ENCODE measurements at places on chromosomes 7 and 10.

DNA sequence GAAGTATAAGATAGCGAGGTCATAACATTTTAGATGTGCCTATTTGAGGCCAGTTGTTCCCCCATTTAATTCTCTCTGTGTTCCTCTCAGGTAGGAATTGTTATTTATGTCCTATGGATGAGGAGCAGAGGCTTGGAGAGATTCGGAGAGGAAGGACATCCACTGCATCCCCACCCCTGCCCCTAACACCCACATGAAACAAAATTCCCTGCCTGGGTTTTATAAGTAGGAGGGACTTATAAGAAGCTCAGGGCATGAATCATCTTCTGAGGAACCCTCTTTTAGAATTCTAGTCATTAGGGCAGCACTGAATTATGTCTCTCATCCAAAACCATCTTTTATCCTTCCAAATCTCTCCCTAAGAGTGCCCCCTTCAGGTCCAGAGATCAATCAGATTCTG lies 5.0 kb downstream of the CHAT start:
- no peak for DNase-seq

- DNase-seq = no peak
Observed at GRCh38 chr7:35012160-35012559, 25.1 kb downstream of the DPY19L1 start.

DNA sequence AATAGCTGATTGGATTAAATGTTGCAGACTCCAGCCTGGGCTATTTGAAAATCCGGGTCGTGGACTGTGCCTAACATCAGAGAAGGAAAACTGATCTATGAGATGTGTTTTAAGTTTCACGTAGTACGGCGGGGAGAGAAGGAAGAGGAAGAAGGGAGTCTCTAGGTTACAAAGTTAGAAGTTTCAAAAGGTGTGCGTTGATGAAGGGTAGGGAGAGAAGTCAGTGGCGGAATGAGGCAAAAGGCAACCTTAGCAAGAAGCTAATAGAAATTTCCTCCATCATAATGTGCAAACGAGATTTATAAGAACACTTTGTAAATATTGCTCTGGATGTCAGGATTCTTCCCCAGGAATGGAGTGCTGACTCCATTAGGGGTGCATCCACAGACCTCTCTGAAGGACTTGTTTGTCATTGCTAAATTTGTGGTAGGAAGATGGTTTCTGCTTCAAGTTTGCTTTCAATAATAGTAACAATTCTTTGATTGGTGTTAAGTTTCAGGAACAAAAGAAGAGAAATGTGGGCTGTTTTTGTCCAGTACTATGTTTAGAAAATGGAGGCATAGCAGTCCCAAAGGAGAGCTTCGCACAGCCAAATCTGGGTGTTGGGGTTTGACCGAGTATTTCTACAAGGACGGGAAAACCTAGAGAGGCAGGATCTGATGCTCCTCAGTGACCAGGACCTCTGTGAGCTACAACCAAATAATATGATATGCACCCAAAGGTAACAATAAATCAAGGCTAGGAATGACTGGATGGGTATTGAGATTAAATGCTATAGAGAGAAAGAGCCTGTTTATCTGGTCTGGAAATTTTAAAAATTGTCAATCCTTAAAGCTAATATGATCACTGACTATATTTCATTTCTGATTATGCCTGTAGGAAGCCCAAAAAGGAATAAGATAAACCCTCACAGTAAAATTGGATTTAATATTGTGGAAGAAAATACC lies 8.2 kb downstream of the TWIST1 start:
- DNase-seq = no peak

GRCh38 chr10:71353639-71354038 lies 34.6 kb downstream of the SLC29A3 start:
- no peak for DNase-seq

DNA sequence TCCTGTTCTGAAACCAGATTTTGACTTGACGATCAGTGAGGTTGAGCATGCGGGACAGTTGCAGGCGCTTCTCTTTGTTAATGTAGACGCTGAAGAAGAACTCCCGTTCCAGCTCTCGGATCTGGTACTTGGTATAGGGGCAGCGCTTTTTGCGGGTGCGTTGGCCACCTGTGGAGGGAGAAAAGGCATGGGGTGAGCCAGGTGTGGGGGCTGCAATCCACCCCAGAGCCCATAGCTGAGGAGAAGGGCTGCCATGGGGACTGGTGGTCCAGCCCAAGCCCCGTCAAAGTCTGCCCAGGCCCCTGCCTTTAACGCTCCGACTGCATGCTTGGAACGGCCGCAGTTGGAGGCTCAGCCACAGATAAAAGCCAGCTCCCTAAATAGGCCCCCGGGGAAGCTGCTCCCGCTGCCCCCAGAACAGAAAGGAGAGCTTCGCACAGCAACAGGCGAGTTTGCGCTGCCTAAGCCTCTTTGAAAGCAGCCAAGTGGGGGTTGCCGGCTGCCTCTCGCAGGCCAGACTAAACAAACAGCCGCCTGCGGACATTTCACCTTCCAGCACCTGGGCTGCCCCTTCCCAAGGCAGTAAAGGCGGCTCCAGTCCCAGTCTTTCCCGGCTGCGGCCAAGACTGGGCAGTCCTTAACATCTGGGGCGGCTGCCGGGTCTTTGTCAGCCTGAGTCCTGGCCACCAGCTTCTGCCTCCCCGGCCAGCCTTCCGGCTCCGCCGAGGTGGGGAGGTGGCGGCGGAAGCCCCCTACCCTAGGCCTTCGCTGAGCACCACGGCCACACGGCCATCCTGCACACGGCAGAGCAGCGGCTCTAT lies 2.0 kb downstream of the HOXA11 start:
- DNase-seq = peak; percentile 79

- no peak for DNase-seq
Observed at GRCh38 chr10:132674311-132674710, 111.6 kb downstream of the NKX6-2 start.

DNA sequence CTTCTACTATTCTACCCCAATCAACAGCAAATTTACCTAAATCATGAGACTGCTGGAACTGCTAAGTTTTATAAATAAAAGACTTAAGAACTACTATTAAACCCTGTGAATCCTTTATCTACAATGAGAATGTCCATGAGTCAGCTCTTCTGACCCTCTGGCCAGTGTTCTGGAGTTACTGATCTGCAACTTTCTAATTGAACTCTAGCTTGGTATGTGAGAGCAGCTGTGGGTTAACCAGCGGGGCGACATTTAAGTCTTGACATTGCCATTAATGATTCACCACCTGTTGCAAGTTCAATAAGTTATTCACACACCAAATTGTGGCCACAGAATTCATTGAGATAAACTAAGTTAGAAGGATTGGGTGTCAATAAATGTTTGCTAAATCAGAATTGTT lies 359.8 kb downstream of the PCDH15 start:
- no peak for DNase-seq

DNA sequence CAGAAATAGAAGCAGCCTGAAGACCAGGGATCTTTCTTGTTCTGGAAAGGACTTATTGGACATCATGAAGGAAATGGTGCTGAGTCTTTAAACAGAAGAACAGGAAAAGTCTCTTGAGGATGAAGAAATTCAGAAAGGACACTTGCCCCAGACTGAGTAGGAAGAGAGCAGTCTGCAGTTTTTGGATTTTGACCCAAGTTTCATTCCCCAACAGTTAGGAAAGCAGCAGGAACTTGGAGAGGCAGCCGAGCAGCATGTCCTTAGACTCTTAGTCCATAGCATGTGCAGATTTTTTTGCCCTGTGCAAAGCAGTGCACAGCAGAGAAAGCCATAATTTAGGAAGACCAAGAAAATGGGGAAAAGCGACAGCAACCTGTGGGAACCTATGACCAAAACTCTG lies 927.2 kb upstream of the AUTS2 start:
- DNase-seq = no peak

DNA sequence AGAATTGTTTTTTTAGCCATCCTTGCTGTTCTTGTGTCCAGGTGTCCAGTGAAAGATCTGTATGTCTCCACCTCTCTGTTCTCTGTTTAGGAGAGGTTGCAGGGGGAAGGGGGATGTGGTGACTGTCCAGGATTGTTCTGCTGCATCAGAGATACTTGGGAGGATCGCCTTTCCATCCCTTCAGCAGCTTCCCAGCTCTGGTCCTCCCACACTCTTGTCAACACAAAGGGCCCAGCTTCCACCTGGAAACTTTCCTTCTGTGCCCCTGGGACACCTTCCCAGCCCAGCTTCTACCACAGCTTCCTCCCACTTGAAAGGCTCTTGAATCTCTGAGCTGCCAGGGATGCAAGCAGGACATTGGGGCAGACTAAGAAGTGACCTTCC lies 82.0 kb upstream of the SLF2 start:
- DNase-seq = no peak

DNA sequence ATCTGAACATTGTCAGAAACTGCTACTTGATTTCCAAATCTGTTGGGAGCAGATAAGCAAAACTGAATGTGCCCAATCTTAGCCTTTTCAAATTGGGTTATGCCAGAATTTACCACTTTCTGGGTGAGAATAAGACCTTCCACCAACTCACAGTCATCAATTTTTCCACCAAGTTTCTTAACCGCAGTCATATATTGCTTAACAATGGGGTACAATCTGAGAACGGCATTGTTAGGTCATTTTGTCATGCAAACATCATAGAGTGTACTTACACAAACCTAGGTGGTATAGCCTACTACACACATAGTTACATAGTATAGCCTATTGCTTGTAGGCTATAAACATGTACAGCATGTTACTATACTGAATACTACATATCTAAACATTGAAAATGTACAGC lies 16.0 kb downstream of the MRPS33 start:
- no peak for DNase-seq

GRCh38 chr10:49271346-49271745 lies 27.6 kb upstream of the C10orf71 start:
- DNase-seq = no peak

DNA sequence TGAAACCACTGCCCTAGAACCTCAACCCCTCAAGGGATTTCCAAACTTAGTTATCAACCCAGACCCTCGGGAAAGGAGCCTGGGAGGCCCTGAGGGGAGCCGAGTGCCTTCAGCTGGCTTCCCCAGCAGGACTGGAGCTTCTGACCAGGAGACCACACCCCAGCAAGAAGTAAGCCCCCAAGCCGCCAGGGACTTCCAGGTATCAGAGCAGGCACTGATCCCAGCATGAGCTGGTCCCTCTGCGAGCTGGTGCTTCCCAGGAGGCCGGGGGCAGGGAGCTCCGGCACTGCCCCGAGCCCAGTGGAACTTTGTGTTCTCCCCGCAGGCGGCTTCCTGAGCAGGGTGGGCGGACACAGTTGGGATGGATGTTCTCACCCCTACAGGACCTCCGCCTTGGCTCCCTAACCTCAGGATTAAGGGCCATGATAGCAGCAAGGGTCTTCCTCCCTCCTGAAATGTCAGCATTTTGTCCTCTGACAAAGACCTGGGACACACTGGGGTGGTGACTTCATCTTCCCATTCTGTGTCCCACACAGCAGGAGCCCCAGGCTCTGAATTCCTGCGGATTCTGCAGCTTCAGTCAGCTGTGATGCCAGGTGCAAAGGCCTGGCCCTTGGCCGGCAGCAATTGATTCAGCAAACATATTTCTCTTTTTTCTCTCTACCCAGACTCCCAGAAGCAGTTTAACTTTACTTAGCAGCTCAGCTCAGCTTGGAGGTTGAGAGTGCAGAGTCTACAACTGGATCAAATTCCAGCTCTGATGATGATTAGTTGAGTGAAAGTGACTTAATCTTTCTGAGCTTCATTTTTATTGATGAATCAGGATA lies 11.6 kb downstream of the ATP6V0E2 start:
- DNase-seq = peak; percentile 82

DNA sequence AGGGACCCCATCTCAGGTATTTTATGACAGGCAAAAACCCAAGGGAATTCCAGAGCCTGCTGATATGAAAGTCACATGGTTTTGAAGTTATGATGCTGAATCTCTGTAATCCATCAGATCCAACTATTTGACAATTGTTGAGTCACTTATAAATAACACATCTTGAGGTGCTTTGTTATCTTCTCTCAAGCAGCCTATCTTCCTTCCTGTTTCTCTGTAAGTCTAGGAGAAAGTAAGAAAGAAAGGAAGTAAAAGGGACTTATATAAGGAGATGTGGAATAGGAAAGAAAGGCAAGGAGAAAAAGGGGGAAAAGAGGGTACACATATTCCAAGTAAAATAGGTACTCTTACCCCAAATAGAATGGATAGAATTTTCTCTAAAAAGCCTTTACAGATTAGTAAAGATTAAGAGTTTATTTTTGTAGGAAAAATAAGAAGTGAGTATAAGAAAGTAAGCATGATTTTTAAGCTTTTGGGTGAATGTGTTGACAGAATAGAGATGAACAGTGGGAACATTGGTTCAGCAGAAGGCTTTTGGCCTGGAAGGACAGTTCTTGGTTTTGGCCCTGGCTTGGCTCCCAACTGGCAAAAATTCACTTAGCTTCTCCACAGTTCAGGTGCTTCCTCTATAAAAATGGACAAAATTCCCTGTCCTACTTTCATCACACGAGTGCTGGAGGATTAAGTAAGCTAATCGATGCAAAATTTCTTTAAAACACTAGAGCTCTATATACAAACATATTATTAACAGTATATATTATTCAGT lies 39.6 kb upstream of the ANK3 start:
- no peak for DNase-seq

- peak; percentile 82 for DNase-seq
Observed at GRCh38 chr10:88991161-88991898, 732 bp downstream of the FAS start.

- DNase-seq = peak; percentile 54
Observed at GRCh38 chr10:43026039-43026973, 50.6 kb upstream of the RET start.
